ENCODE measurements at places on chromosomes 5 and 9.

GRCh38 chr5:134626369-134627014 lies 6.1 kb downstream of the SAR1B start:
- DNase-seq, result no peak

- DNase-seq, result peak; percentile 43
These were observed 23.1 kb downstream of the TRIM7 start for GRCh38 chr5:181181650-181182565.

DNA sequence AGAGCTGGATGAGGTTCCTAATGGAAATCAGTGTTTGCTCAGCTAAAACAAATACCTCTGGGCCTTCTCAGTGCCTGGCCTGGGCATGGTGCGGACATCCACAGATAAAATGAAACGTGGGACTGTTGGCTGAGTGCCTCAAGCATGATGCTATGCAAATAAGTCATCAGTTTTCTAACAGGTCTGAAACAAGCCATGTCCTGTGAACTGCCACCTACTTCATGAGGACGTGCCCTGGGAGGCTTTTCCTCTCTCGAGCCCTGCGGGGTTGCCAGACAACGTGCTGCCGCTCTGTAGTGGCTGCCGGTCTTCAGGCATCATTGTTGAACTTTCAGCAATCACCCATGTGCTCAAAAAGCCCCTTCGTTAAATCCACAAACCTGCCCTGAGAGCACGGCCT lies 240.4 kb upstream of the IRX2 start:
- no peak for DNase-seq

DNA sequence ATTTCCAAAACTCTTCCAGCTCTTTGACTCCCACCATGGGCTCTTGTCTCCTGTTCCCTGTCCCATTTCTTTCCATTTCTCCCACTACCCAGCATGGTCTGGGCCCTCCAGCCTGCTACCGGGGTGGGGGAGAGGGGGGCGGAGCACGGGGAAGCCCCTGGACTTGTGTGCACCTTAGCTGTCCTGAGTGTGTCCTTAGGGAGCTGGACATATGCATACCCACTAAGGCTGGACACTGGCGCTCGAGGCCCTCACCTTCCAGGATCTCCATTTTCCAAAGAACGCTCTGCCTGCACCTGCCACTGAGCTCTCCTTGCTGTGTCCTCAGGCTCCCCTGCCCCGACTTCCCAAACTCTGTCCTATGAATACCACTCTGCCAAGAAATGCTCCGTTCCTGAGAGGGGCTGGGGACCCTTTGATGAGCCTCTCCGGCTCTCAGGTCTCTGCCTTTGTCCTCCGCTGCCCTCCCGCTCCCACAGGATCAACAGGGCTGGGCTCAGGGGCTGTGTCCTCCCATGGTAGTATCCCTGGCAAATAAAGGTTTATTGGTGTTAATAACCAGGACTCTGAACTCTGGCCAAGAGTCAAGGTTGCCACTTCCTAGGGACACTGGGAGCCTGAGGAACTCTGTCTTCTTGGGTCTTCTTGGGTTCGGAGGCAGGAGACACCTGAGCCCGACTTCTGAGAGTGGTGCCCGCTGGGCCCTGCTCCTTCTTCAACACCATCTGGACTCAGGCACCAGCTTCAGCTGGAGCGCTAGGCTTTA lies 831 bp upstream of the SHROOM1 start:
- no peak for DNase-seq

GRCh38 chr5:34053571-34054399 lies 10.8 kb upstream of the C1QTNF3 start:
- no peak for DNase-seq

- DNase-seq, result peak; percentile 74
These were observed 30.8 kb downstream of the TJP2 start for GRCh38 chr9:69204849-69205248.

DNA sequence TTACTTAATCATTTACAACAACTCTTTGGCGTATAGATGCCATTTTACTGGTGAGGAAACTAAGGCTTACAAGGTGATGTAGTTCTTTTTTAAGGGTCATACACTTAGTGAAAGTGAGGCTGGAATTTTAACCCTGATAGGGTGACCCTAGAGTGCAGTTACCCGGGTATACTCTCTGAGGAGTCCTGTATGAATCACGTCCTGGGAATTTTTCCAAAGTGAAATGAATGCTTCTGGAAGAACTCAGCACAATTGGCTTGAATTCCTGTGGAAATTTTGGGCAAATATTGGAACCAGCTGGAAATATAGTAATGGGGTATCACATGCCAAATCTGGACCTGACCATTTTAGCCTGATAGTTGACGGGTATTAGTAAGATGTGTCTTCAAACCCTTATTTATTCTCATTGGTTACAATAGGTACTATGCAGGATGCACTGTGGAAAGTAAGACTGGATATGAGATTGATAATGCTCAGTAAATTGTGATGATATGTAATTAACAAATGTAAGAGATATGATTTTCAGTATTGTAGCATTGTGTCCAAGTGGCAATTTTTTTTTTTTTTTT lies 14.8 kb downstream of the SUB1 start:
- DNase-seq, result peak; percentile 89

DNA sequence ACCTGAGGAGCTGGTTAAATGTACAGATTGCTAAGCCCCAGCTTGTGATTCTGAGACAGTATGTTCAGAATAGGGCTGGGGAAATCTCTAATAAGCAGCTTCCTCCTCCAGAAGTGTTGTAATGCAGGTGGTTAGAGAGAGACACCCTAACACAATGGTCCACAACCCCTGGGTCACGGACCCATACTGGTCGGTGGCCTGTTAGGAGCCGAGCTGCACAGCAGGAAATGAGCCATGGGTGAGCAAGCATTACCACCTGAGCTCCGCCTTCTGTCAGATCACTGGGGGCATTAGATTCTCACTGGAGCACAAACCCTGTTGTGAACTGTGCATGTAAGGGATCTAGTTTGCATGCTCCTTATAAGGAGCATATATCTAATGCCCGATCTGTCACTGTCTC lies 61.8 kb downstream of the SLC36A1 start:
- DNase-seq, result no peak

GRCh38 chr5:122702524-122702875 lies 72.4 kb upstream of the SNX2 start:
- no peak for DNase-seq

- DNase-seq, result no peak
These were observed 84.5 kb upstream of the FREM1 start for GRCh38 chr9:14994738-14995137.

DNA sequence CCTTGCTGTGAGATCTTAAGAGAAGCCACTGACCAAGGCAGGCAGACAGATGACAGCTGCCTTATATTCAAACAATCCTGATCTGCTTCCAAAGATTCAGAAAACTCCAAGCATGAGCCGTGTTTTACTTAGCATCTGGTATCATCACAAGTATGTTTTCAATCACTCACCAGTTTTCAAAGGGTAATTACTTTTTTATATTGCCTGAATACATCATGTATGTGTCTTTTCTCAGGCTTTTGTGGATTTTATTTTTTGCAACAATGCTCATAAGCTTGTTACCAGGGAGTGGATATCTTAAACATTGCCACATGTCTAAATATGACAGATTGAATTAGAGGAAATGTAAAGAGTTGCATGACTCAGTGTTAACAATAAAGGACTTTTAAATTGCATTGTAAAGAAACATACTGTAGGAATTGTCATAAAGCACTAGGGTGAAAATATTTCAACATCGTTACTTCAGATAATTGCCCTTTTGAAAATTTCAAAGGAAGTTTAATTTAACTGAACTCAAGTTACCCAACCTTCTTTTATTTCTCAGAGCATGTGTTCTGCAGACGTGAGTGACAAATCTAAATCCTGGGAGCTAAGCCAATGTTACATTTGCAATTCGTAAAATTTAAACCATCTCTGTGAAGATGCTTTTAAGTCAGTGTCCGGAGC lies 326.1 kb downstream of the PLK2 start:
- DNase-seq, result peak; percentile 50

DNA sequence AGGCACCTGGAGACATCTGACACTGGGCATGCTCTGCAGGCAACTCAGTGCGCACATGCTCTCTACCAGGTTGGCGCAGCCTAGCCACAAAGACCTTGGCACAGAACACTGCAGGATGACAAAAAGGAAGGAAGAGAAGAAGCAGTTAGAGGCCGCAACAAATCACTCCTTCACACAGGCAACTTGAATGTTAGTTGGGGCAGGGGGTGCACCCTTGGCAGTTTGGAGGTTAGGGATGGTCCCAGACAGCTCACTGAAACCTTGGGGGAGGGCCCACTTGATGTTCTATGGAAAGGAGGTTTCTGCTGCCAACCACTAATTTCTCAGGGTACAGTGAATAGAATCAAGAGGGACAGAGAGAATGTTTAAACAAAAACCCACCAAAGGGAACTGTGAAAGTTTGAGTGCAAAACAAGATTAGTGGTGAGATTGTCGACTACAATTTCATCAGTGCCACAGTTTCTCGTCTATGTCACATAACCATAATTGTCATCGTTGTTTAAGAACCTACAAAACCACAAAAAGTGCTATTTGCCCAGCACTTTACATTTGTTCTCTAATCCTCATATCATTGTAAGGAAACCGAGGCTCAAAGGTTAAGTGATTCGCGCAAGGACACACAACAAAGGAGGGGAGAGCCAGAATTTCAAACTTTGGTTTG lies 48.7 kb downstream of the FBXW11 start:
- DNase-seq, result no peak

DNA sequence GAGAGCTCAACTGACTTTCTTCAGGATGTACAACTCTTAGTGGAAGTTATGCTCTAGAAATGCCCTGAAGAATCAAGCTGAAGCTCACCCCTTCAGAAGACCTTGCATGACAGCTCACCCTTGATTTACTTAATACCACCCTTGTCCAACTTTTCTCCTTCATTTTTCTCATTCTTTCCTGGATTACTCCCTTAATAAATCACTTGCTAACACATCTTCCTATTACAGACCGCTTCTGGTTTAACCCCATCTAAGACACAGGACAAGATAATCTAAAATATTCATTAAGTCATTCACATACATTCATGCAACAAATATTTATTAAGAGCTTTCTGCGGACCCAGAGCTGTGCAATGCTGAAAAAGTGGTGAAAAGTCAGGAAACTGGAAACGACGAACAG lies 630.7 kb upstream of the RORB start:
- DNase-seq, result no peak

GRCh38 chr5:163361450-163361849 lies 75.9 kb upstream of the CCNG1 start:
- no peak for DNase-seq

GRCh38 chr5:75670577-75670976 lies 46.7 kb downstream of the POC5 start:
- DNase-seq, result no peak

GRCh38 chr5:94463739-94464138 lies 154.7 kb downstream of the KIAA0825 start:
- DNase-seq, result peak; percentile 22

DNA sequence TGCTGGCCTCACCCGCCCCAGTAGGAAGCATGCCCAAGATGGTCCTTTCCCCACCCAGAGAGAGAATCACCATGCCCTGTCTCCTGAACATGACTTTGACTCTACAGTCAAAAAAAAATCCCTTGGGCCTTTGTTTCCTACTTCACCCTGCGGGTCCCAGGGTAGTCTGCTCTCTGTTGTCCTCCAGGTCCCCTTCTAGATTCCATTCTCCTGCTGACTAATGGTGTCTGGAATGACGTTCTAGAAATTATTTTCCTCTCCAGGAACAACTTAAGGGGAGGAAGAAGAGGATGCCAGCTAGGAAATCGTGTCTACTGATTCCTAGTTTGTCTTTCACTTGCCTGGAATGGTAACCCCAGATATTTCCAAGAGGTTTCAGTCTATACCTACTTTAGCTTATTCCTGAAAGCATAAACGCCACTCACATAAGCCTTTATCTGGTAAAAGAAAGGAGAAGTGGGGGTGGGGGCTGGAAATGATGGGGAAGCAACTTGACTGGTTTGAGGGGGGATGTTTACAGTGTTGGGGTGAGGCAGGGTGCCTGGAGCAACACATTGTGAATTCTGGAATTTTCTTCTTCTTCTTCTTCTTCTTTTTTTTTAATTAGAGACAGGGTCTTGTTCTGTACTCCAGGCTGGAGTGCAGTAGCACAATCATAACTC lies 93.9 kb downstream of the SNX18 start:
- DNase-seq, result peak; percentile 44

- DNase-seq, result no peak
These were observed 72.9 kb downstream of the C9orf50 start for GRCh38 chr9:129547869-129548570.

GRCh38 chr9:27350382-27350976 lies 53.5 kb upstream of the EQTN start:
- no peak for DNase-seq
